ENCODE measurements at places on chromosomes 3 and 15.

GRCh38 chr15:84891339-84891738, 6.9 kb downstream of the SLC28A1 start:
- DNase-seq = no peak

DNA sequence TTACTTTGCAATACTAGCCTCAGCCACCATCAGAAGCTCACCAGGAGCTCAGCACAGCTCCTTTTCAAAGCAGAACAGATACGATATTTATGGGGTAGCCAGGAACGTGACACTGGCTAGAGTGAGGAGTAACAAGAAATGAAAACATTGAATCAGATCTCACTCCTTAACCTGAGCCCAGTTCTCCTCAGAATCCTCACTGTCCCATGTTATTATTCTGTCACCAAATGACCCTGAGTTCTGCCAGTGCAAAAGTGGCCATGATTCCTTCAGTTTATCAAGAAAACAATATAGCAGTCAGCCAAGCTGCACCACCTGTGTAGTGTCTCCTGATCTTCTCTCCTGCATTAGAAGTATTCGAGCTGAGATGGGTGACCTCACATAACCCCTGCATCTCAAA, 956.7 kb downstream of the TUSC7 start:
- DNase-seq = no peak

DNA sequence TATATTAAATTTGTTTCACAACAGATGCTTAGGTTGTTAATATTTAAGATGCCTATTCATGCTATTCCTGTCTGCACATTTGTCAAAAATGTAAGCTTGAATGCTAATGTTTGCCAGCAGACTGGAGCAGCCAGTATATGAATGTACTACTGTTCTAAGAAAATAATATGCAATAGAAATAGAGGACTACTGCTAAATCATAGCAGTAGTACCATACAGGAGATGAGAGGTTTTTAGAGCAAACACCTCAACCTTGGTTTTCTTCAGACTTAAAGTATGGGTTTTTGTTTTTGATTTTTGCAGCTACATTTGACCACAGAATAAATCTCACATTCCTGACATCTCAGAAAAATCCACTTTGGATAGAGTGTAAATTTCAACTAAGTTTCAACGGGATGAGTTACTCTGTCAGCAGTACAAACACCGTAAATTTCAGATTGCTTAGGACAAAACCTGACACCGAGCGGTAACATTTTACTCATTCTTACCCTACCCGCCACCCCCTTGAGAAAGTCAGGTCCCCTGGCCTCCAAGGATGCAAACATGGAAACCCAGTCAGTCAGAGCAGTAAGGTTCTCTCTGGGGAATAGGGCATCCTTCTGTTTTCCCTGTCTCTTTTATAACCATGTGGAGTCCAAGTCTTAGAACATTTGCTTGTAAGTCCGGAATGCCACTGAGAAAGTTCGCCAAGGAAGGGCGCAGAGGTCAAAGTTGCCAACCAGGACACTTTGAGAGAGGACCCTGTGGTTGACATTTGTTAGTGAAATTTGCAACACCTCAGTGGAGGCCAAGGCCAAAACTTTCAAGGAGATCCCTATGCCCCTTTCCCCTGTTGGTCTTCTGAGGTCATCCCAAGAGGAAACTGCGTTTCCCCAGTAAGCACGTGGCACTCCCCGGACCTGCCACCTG, 17.9 kb upstream of the SATB1 start:
- no peak for DNase-seq

- no peak for DNase-seq
Observed at GRCh38 chr15:51736751-51737521, 519 bp downstream of the LYSMD2 start.

DNA sequence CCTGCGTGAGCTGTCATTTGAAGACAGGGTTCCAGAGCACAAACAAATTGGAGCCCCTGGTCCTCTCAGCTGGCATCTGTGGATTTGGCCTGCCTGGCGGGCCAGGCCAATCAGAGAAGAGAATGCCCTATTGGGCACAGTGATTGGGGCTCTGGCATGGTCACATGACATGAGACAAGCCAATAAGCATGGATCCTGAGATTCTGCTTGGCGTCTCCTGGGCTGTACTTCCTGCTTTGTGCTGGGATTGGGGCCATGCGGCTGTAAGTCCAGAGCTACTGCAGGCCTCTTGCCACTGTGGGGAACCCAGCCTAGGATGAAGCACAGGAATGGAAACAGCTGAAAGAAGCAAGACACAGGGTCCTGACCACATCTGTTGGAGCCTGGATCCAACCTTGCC, 121.4 kb downstream of the FBLN2 start:
- DNase-seq = no peak
